MCF 10A (cell line): ENCODE measurements at places on chromosomes 2 and 18. TPM values are rescaled to one million over a fixed set of nuclear protein-coding genes. Genes with fewer than 3 reads are reported as not detected.

DNA sequence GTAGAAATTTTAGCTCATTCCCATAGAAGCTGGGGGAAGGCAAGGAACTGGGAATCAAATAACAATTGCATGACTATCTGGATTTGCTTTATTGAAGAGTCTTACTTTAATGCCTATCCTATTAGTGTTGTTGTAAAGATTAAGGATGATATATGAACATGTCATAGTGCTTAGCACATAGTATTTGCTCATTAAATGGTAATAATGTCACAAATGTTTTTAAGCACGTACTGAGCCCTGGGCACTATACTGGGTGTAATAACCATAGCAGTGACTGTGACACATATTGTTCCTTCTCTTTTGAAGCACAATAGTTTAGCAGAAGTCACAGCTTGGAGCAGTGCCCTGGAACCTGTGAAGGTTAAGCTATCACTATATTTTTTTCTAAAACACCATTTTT lies 47.2 kb upstream of the DTNB start:
- no peak overlapping the region for H3K27ac ChIP-seq
- H3K27me3 ChIP-seq = peaks cover 13% of the 10 kb centered on the region
- H3K4me3 ChIP-seq = no peak overlapping the region
- peaks cover 12% of the 10 kb centered on the region for H3K4me1 ChIP-seq
- no peaks in the 10 kb centered on the region for H3K36me3 ChIP-seq
- DNase-seq = no peak

DNA sequence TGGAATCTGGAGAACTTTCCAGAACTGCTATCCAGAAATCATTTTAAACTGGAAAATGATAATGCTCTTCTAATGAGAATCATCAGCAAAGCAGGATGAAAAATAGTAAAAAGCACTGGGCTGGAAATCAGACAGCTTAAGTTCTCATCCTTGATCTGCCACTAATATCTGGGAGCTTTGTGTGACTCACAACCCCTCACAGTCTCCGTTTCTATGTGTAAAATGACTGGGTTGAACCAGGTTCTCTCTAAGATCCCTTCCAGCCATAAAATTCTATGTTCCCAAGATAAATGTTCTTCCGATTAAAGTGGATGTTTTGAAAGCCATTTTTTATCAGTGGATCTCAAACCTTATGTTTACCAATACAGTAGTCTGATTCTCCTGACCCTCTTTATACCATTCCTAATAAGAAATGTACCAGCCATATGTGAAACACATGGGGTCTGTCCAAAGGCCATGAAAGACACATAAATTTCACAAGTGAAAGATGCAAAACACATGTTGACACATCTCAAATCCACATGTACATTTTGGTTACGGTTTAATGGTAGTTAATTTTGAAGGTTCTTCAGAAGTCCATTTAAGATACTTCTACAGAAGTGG lies 188.8 kb downstream of the EN1 start:
- H3K4me1 ChIP-seq = no peaks in the 10 kb centered on the region
- no peak for DNase-seq
- H3K4me3 ChIP-seq = no peak overlapping the region
- H3K27me3 ChIP-seq = no peaks in the 10 kb centered on the region
- H3K36me3 ChIP-seq = no peaks in the 10 kb centered on the region

IL1A gene
- total RNA-seq = 99.1 and 170 TPM in 2 replicates

- H3K27ac ChIP-seq = no peak overlapping the region
- no peak overlapping the region for H3K4me3 ChIP-seq
- peaks cover 38% of the 10 kb centered on the region for H3K36me3 ChIP-seq
- no peaks in the 10 kb centered on the region for H3K27me3 ChIP-seq
- no peak for DNase-seq
These were observed 42.8 kb upstream of the TTR start for GRCh38 chr18:31548853-31549252.

- DNase-seq = peak; percentile 13
- H3K27ac ChIP-seq = no peak overlapping the region
- peaks cover 26% of the 10 kb centered on the region for H3K27me3 ChIP-seq
These were observed 329.9 kb downstream of the DYSF start for GRCh38 chr2:71783215-71783614.

CKAP2L gene
- total RNA-seq = 14.7 and 21.6 TPM in 2 replicates

DNA sequence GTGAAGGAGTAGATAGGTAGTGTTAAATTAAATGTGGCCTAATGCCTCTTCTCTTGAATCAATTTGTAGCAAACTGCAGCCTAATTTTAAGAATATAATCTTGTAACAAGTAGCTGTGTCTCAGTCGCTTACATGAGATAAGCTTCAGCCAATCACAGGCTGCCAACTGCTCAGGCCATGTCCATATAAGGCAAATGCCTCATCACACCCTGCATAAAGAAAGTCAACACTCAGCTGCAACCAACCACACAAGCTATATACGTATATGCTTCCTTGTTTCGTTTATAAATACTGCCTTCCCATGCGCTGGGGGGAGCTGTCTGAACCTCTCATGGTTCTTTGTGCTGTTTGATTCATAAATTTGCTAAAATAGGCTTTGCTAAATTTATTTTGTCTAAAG lies 476.3 kb downstream of the TRIB2 start:
- H3K27me3 ChIP-seq = no peaks in the 10 kb centered on the region
- no peak overlapping the region for H3K4me3 ChIP-seq
- DNase-seq = no peak
- H3K36me3 ChIP-seq = no peaks in the 10 kb centered on the region
- H3K4me1 ChIP-seq = peaks cover 9% of the 10 kb centered on the region
- no peak overlapping the region for H3K27ac ChIP-seq

GRCh38 chr2:96114903-96115581 lies 1.3 kb downstream of the ADRA2B start:
- no peaks in the 10 kb centered on the region for H3K36me3 ChIP-seq
- H3K27ac ChIP-seq = no peak overlapping the region
- H3K27me3 ChIP-seq = peaks cover 20% of the 10 kb centered on the region
- no peak for DNase-seq

- H3K36me3 ChIP-seq = peaks cover 18% of the 10 kb centered on the region
- H3K27me3 ChIP-seq = no peaks in the 10 kb centered on the region
- H3K27ac ChIP-seq = no peak overlapping the region
- no peak overlapping the region for H3K4me3 ChIP-seq
- H3K4me1 ChIP-seq = peaks cover 12% of the 10 kb centered on the region
These were observed 240.3 kb downstream of the HDAC4 start for GRCh38 chr2:239160226-239161143.

DNA sequence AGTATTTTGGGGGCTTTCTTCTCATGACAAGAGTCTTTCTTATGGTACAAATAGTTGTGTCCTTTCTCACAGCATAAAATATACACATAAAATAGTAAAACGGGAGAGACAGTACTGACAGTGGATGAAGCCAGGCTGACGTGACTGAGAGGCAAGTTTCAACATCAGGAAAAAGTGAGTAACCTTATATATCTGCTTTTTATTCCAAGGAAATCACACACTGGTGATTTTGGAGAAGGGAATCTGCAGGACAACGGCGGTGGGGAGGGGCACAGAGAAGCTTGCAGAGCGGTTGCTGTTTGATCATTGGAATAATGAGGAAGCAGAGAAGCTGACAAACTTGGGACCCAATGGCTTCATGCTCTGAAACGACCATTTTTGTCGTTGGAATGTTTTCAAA lies 130.6 kb upstream of the ZNF236 start:
- DNase-seq = no peak
- H3K27ac ChIP-seq = no peak overlapping the region
- H3K27me3 ChIP-seq = peaks cover 25% of the 10 kb centered on the region
- no peak overlapping the region for H3K4me3 ChIP-seq
- no peaks in the 10 kb centered on the region for H3K36me3 ChIP-seq

DNA sequence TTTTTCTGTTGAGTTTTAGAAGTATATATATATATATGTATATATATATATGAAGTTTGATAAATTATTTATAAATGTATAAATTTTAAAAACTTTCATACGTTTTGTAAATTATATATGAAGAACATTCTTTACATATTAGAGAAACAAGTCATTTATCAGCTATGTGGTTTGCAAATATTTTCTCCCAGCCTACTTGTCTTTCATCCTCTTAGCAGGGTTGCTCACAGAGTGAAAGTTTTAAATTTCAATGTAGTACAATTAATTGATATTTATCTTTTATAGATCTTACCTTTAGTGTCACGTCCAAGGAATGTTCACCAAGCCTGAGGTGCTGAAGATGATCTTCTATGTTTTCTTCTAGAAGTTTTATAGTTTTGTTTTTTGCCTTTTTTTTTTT lies 78.3 kb upstream of the HS6ST1 start:
- H3K4me3 ChIP-seq = no peak overlapping the region
- DNase-seq = no peak
- no peaks in the 10 kb centered on the region for H3K4me1 ChIP-seq
- H3K27ac ChIP-seq = no peak overlapping the region

- H3K4me3 ChIP-seq = no peak overlapping the region
- no peaks in the 10 kb centered on the region for H3K27me3 ChIP-seq
- H3K27ac ChIP-seq = no peak overlapping the region
- H3K36me3 ChIP-seq = no peaks in the 10 kb centered on the region
- no peak for DNase-seq
These were observed 28.4 kb upstream of the LONRF2 start for GRCh38 chr2:100350661-100351185.

DNA sequence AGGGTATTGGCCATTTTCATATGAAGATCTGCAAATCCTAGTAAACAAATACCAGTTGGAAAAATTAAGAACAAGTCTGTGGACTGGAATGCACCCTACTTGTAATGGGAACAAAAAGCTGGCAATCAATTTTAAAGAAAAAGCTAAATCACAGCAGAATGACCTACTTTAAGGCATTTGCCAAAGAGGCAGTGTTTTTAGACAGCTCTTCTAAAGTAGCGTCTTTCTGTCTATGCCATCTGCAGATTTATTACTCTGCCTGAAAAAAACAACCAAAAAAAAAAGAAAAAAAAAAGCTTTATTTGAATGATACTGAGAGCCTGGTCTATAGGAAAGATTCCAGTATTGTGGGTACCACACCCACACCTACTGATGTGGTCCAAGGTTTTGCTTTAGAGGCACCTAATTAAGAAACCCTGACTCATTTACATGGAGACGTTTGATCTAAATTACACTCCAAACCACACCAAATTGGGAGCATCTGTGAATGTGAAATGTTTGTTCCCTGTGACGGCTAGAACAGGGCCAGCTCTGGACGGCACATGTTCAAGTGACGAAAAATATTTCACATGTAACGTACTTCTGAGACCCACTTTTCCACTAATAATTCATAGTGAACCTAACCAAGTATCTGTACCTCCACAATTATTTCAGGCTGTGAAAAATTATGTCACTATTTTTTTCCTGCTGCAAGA lies 597.1 kb downstream of the ARHGAP15 start:
- H3K27me3 ChIP-seq = no peaks in the 10 kb centered on the region
- H3K4me3 ChIP-seq = no peak overlapping the region
- H3K36me3 ChIP-seq = no peaks in the 10 kb centered on the region
- peaks cover 25% of the 10 kb centered on the region for H3K4me1 ChIP-seq

MC5R gene
- total RNA-seq = not detected in 2 replicates

OTX1 gene
- 1.4 and 2.2 TPM in 2 replicates for total RNA-seq

DSG4 gene
- total RNA-seq = not detected in 2 replicates

GRCh38 chr2:86368161-86368824 lies 30.9 kb upstream of the REEP1 start:
- DNase-seq = peak; percentile 50
- peak overlapping the region; percentile 12 for H3K4me3 ChIP-seq
- no peaks in the 10 kb centered on the region for H3K36me3 ChIP-seq
- H3K27me3 ChIP-seq = no peaks in the 10 kb centered on the region

DNA sequence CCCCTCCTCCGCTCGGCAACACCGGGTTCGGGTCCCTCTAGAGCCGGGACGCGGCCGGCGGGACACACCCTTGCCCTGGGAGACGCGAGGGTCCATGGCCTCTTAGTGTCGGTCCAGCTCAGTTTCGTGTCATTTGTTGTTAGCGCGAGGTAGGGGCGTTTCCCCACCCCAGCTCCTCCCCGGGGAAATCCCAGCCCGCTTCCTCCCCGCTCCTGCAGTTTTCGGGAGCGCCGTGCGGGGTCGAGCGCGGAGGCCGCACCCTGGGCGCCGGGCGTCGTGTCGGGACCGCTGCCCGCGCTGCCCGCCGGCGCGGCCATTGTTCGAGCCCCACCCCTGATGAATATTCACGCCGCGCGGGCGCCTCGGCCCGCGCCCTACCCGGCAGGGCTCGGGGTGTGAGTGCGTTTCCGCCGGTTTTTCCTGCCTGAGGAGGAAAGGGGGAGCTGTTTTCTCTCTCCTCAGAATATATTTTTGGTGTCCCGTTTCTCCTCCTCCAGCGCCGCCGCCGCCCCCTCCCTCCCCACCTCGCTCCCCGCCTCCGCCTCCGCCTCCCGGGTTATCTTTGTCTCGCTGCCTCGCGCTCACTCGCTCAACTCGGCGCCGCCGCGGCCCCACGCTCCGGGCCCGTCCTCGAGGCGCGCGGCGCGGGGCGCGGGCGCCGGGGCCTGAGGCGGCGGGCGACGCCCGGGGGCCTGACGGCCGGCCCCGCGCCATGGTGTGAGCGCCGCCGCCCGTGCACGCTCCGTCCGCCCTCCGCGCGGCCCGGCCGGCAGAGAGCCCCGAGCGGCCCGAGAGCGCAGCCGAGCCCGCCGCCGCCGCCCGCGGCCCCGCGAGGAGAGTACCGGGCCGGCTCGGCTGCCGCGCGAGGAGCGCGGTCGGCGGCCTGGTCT lies at the start of gene MAP4K4:
Gene MAP4K4 (plus strand): TSS at position 584 of the 890 bp plus-strand sequence. CDS start 374 bp downstream, outside the sequence.
- no peak within 1 kb of the TSS for H3K4me3 ChIP-seq
- DNase-seq = peak; percentile 85
- peaks cover 17% of the 10 kb centered on the region for H3K4me1 ChIP-seq
- H3K36me3 ChIP-seq = peaks cover 9% of the 10 kb centered on the region
- H3K27me3 ChIP-seq = no peaks in the 10 kb centered on the region

NOL4 gene
- not detected in 2 replicates for total RNA-seq

C2orf72 gene
- total RNA-seq = not detected in 2 replicates

DNA sequence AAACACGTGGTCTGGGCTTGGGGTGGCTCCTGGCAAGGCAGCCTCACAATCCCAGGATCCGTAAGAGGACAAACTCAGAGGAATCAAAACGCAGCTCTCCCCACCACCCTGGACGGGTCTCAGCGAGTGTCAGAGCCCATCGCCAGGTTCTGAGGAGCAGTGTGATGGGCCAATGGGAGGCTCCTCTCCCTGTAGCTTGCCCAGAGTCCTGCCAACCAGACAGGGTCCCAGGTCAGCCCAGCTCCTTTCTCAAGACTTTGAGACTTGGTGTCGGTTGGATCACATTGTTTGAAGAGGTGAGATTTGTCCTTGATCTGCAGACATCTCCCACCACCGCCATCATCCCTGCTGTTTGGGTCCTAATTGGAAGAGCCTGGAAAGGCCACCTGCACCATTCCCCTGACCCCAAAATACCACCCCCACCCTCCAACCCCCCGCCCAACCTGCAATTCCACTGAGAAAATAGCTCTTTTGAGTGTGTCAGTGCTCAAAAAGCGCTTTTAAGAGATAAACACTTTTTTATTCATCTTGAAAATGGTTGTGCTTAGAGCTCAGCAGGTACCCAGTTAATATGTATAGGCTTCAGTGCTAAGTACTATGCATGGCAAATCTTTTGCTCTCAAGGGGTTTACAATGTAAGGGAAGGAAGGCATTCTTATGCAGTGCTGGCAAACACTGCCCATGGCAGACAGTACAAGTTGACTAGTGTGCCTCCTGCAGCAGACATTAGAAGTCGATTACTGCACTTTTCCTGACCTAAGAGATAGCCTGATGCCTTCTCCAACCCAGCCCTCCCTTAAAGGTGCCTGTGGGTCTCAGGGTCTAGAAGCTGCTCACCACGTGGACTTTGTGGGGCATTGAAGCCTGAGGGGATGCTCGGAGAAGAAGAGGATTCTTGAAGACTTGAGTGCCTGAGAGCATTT lies 50.6 kb downstream of the GLI2 start:
- H3K27ac ChIP-seq = no peak overlapping the region
- H3K4me1 ChIP-seq = peaks cover 8% of the 10 kb centered on the region
- no peak for DNase-seq
- H3K27me3 ChIP-seq = no peaks in the 10 kb centered on the region
- no peak overlapping the region for H3K4me3 ChIP-seq
- no peaks in the 10 kb centered on the region for H3K36me3 ChIP-seq
